Bone marrow (tissue), 2 donors: ENCODE measurements at places on chromosomes 3 and 15.

DNA sequence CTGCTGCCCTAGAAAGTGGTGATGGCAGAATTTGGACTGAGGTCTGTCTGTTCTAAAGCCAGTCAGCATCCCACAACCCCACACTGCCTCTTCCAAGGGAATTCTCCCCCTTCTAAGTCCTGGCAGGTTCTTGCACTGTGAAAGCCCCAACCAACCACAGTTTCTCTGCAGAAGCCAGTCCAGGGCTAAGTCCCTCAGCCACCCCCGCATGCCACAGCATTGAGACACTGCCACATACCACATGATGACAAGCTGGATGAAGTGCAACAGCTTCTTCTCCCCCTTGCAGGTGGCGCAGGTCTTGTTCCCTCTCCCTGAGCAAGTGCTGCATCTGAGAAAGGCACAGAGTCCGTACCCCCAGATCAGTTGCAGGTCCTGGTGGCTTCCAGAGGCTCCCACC is 18.6 kb downstream of the SSUH2 start:
- DNase-seq: no peak

GRCh38 chr3:151130428-151130827 is 45.0 kb downstream of the MED12L start:
- no peak for DNase-seq

- DNase-seq: peak; percentile 67
Measured at GRCh38 chr15:50353975-50354837, 792 bp downstream of the GABPB1 start.

DNA sequence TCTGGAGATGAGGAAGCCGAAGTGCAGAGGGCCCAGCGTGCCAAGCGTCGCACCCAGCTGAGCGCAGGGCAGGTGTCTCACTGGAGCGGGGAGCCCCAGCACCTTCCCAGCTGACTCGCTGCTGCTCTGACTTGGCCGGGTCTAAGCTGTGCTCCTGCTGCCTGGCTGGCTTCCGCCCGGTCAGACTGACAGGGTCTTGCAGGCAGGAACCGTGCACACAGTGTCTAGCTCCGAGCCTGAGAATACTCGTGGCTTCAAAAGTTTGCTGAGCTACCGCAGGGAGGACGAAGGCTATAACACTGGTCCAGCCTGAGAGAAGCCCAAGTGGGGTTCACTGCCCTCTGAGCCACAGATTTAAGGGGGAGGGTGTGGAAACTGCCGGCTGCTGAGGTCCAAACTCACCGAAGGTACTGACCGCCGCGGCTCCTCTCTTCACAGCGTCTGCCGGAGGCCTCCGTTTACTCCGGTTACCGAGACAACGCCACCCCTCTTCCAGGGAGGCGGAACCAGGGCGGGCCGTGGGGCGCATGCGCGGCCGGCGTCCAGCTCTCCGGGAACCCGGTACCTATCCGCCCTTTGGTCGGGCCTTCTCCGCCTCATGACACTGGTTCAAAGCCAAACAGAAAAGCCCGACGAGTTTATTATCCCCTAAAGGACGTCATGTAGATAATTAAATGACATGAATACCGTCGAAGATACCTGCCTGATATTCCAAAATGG is at the start of gene CFAP44:
TSS of gene CFAP44 (minus strand) at position 443 of the 720 bp plus-strand sequence. CDS start 7,829 bp downstream, outside the sequence.
- DNase-seq: no peak

DNA sequence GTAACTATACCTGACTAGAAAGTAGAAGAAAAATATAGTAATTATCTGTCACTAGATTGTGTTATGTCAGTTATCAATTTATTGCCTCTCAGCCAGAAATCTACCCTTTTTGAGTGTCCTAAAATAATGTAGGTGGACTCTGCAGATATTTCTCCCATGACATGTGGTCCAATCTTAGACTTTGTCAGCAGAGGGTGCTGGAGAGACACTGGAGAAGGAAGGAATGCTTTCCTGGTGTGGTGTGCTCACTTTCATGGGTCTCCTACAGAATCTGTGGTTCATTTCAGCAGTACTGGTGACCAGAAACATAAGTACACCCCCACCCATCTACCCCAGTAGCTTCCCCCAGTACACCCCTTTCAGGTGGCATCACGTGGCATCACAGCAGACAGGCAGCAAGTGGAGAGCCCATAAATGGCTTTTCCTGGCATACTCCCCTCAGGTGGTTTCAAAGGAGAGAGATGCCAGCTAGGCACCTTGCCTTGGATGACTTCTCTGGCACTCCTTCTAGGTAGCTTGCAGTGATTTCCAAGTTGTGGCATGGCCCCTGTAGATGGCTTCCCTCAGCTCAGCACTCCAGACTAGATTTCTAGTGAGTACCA is 114.7 kb downstream of the GADL1 start:
- DNase-seq: no peak

- DNase-seq: peak; percentile 4
Measured at GRCh38 chr15:29822684-29823459, 604 bp upstream of the TJP1 start.

DNA sequence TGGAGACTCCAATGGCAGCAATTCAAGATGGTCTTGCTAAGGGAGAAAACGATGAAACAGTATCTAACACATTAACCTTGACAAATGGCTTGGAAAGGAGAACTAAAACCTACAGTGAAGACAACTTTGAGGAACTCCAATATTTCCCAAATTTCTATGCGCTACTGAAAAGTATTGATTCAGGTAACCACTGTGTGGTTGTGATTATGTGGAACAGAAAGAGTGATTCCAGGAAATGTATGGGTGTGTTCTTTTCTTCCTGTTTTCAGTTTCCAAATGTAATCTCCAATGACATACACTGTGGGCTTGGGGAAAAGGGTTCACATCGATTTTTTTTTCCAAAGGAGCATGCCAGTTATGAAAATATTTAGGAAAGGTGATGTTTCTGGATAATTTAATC is 10.9 kb downstream of the SCG3 start:
- no peak for DNase-seq

- DNase-seq: no peak
Measured at GRCh38 chr3:175608911-175609310, 749.8 kb downstream of the NAALADL2 start.

GRCh38 chr15:64560998-64561397 is 100.6 kb downstream of the ZNF609 start:
- DNase-seq: no peak

DNA sequence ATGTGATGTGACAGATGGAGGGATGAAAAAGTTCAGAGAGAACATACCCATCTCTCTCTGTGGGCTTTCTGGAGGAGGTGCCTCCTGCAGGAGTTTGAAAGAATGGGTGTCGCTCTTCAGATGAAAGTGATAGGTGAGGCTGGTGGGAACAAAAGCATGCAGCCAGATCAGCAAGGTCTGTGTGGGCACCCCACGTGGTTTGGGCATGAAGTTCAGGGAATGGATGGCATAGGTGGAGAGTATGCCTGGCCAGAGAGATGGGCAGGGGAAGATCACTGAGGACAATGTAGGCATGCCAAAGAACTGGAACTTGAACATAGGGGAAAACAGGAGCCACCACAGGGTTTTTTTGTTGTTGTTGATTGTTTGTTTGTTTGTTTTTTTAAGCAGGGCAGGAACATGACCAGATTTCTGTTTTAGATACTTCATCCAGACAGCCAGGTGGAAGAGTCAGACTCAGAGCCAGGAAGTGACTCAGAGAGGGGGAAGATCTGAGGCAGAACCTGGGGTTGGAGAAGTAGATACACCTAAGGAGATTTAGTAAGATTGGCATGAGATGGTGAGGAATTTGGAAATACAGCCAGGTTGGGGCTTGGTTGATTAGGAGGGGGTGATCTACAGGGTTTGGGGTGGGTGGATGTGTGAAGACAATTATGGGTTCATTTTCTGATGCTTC is 64.8 kb upstream of the CLSTN2 start:
- DNase-seq: no peak

GRCh38 chr3:73255609-73256029 is 194.2 kb downstream of the EBLN2 start:
- no peak for DNase-seq

- DNase-seq: no peak
Measured at GRCh38 chr3:128430731-128431130, 36.0 kb downstream of the DNAJB8 start.

DNA sequence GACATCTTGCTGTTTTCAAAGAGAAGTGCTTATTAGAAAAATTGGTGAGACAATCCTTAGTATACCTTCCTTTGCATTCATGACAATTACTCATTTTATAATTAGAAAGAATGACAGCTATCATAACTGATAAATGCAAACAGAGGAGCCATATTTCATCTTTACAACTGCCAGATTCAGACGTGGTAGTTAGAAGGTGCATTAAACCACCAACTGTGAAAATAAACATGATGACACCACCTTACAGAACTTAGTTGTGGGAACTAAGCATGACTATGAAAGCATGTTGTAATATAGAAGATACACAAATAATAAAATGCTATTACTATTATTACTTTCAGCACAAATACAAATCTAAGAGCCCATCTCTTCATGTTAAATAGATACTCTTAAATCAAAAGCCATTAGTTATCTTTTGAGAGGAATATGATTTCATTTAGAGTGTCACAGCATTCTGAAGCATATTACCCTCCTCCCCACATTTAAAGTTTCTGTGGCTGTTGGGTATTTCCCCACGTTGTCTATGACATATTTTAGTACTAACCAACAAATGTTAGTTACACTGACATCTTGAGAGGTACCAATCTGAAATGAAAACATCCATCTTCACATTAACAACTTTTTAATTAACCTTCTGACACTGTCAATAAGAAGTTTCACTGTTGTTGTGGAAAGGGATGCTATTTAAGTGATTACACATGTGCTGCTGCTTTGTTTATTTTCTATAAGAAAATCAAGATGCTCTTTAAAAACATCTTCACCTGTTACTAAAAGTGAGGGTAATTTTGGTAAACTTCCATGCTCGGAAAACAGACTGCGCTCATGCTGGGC is 163.8 kb downstream of the LSAMP start:
- DNase-seq: no peak

DNA sequence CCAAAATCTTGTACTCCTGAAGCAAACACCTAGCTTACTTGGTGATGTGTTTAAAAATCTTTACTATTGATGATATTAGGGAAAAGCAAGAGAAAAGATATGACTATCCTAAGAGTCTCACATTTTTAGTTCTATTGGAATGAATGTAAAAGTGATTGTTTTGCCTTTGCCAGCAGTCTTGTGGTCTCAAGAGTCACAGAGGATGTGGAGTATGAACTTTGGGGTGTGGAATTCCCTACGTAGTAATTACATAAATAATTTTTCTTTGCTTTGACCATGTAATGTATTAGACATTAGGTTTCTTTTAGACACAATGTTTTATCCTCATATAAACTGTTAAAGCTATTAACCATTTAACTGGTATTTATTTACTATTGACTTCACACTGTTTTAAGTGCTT is 387.6 kb downstream of the NAALADL2 start:
- DNase-seq: no peak

DNA sequence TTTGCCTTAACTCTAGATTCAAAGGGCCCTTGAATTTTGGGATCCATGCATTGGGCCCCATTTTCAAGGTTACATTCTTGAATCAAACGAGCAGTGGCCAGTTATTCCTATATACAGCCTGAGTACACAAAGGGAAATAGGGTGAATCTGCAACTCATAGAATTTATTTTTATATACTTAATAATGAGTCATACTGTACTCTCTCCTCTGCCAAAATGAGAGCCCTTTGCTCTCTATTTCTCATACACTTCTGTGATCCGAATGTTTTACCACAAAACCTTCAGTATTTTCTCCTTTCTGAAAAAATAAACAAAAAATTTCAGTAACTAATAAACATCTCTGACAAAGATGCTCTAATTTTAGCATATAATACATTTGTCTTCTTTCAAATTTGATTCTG is 116.7 kb downstream of the SERPINI1 start:
- DNase-seq: no peak

- DNase-seq: peak; percentile 3
Measured at GRCh38 chr3:50673931-50674330, 796 bp upstream of the DOCK3 start.

DNA sequence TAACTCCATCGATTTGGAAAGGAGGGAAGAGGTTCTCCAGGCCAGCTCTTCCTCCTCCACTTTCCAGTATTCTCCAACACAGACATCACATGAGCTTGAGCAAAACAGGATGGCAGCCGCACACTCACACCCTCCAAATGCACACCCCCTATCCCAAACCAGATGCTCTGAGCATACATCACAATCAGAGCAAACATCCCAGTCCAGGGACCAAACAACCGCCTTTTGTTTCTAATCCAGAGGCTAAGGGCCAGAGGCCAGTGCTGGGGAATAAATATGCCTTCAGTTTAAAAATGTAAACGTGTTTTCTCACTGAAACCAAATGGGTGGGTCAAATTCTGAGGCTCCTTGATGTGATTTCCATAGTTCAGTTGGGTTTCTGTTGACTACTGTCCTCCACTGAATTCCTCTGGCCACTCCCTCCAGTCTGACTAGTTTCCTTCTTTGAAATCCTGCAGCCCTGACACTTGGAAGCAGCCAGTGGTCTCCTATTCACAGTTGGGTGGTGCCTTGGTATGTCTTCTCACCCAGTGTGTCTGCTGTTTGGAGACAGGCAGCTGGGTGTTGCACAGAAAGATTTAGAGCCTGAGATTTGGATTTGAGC is 19.2 kb upstream of the MFGE8 start:
- no peak for DNase-seq

- peak; percentile 24 for DNase-seq
Measured at GRCh38 chr3:154758109-154758868, 321.8 kb upstream of the MME start.

GRCh38 chr3:181298421-181298820 is 308.9 kb upstream of the DNAJC19 start:
- no peak for DNase-seq

- DNase-seq: no peak
Measured at GRCh38 chr3:10645800-10646199, 140.4 kb upstream of the ATP2B2 start.

GRCh38 chr15:87038404-87038803 is 958.7 kb downstream of the AGBL1 start:
- no peak for DNase-seq

DNA sequence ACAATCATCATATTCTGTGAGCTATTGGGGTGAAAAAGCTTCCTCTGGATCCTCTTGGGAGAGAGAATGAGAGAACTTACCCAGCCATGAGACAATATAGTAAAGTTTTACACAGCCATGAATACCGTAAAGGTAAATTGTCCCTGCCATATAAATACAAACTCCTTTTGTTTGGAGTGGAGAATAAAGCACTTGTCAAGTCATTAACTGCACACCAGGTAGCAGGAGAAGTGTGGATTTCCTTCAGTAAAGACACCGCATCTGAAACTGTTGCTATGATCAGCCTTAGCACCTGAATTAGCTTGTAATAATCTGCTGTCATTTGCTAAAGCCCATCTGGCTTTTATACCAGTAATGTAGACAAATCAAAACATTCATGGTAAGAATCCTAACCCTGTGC is 336.6 kb upstream of the SLCO3A1 start:
- no peak for DNase-seq

DNA sequence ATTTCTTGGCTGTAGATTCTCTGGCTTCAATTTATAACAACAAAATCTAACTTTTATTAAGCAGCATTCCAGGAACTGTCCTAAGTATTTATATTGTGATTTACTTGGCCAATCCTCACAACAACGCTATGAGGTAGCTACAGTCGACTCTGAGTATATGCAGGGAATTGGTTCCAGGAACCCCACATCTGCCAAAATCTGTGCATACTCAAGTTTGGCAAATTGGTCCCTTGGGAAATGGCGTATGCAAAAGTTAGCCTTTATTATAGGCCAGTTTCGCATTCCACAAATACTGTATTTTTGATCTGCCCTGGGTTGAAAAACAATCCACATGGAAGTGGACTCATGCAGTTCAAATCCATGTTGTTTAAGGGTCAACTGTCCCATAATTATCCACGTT is 53.9 kb downstream of the RAP2B start:
- DNase-seq: no peak
